Retinal pigment epithelial cell (primary cell): ENCODE measurements at places on chromosomes 13 and 19.
A peak's percentile ranks its signal among the peaks of the same experiment; 100 is the strongest.

DNA sequence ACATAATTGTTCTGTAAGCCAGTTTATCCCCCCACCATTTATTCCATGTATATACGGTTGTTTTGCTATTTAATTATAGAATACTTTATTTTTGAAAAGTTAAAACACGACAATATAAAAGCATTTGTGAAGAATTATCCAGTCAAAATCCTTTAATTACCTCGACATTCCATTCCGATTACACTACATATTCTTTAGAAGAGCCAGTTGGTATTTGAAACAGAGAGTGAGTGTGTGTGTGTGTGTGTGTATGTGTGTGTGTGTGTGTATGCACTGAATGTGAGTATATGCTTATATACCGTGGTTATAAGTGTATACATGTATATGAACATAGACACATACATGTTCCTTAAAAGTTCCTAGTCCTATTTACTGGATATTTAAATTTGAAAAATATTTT, 87.8 kb upstream of the KLF5 start:
- peak; percentile 74 for DNase-seq

DNA sequence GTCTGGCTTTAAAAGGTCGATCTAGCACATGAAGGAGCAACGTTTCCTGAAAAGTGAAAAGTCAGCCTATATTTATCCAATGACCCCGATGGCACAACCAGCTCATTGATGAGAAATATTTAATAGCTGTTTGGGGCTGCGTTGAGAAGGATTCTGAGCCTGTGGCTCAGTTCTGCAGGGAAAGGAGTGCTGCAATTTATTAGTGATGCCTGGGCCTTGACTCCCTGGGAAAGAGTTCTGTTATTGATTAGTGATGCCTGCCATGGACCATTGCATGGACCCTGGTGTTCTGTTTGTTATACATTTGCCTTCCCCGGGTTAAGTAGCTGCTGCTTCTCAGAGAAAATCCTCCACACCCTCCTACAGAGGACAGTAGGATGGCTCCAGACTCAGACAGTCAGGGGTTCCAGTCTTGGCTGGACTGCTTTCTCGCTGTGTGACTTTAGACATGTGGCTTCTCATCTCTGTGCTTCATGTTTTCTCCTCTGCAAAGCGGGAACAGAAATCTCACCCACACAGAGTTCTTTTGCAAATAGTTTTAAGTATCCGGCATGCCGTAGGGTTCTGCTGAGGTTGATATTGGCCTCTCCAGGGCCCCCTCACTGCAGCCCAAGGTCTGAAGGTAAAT, 17.7 kb upstream of the PTPRS start:
- DNase-seq: no peak

DNA sequence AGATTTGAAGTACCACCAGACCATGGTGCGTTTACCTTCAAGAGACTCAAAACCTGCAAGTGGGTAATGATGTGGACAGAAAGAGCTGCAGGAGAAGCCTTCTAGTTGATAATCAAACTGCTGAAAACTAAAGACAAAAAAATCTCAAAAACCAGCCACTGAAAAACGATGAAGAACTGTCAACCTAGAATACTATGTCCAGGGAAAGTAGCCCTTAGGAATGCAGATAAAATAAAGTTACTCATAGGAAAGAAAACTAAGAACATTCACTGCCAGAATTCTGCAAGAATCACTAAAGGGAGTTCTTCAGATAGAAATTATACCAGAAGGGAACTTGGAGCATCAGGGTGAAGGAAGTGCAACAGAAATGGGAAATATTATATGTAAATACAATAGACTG, 5.3 kb downstream of the ZNF470 start:
- DNase-seq: no peak

- peak; percentile 47 for DNase-seq
Observed at GRCh38 chr13:39451301-39451700, 151.7 kb downstream of the LHFPL6 start.

- DNase-seq: no peak
Observed at GRCh38 chr13:27794921-27795717, 2.8 kb downstream of the GSX1 start.

- DNase-seq: no peak
Observed at GRCh38 chr13:46373623-46374022, 13.4 kb downstream of the RUBCNL start.

DNA sequence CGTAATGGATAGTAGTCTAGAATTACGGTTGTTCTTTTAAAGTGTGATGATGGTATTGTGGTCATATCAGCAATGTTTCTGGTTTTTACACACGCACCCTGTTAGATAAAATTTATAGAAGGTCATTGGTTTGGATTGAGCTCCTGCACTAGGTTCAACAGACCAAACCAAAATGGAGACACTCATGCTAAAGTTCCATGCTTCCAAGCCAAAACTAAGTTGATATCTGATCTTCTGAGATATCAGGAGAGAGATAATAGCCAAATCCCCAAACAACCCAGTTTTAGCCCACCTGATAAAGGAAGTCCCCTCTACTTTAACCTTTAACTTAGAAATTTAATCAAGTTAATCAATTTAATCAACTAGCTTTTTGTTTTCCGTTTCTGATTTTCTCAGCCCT, 1.2 kb downstream of the NOSIP start:
- DNase-seq: no peak

DNA sequence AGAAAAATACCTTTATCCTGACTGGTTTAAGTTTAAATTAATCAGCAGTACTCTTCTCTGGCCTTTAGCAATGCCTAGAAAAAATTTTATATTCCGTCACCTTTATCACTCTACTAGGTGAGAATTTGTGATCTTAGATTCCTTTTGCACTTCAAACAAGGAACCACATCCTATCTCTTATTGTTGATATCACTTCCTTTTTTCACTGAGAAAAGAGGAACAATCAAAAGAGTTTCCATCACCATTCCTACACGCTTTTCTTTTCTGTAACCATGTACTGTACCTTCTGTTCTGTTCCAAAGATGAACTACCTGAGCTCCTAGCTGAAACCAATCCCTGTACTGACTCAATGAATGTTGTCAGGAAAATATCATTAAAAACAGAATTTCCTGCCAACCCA, 1379.0 kb upstream of the MIR17HG start:
- DNase-seq: no peak

DNA sequence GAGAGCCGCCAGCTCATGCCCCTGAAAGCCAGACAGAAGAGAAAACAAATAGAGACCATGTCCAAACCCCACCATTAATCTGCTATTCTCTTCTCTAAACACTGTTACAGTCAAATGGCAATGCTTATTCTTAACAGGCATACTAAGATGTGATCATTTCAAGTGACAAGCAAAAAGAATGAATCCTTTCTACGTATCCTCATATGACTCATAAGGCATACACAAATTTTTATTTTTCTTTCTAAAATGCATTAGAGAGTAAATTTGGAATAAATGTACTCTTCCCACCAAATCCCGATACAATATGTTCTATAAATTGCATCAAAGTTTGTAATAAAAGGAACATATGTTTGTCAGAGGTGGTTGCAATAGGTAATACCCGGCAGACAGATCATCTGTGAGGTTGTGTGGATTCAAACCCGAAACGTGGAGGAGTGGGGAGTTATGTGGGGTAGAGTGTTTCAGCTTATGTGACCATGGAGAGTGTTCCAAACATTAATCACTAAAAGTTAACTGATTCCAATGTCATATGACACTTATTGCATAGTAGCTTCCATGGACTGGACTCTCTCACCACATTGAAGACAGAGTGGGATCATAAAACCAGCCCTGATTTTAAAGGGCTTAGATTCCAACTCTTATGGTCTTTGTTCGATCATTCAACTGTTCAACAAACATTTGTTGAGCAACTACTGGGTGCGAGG, 213.1 kb downstream of the DCLK1 start:
- DNase-seq: no peak

GRCh38 chr13:37596805-37597204, 1.8 kb downstream of the POSTN start:
- no peak for DNase-seq

GRCh38 chr19:926589-927350, 935 bp downstream of the ARID3A start:
- no peak for DNase-seq

DNA sequence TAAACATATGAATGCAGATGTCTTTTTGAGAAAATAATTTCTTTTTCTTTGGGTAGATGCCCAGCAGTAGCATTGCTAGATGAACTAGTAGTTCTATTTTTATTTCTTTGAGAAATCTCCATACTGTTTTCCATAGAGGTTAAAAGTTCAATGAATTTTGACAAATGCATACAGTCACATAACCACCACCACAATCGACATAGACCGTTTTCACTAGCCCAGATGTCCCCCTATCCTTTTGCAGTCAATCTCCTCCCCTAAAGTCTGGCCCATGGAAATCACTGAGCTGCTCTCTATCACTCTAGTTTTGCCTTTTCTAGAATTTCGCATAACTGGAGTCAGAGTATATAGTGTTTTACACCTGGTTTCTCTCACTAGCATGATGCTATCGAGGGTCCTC, 10.8 kb downstream of the FAM216B start:
- no peak for DNase-seq

DNA sequence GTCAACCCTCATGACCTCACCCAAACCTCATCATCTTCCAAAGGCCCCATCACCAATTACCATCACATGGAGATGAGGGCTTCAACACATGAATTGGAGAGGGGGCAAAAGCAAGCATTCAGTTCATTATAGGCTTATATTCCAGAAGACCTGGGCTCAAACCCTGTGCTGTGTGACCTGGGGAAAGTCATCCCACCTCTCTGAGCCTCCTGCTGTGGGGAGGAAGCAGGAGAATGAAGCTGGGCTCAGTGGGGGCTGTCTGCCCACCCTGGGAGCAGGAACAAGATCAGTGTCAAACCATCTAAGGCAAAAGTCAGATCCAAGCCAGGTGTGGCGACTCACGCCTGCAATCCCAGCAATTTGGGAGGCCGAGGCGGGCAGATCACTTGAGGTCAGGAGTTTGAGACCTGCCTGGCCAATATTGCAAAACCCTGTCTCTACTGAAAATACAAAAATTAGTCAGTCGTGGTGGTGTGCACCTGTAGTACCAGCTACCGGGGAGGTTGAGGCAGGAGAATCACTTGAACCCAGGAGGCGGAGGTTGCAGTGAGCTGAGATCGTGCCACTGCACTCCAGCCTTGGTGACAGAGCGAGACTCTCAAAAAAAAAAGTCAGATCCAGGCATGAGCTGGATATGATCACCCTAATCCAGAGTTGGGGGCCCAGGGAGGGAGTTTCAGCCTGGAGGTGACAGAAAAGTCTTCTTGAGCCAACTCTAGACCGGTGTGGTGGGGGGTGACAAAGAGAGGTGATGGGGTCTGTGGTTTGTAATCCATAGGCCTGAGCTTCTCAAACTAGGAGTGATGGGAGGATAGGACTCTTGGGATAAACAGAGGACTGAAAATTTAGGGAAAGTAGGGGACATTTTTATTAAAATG, 1.6 kb upstream of the TPM4 start:
- no peak for DNase-seq

DNA sequence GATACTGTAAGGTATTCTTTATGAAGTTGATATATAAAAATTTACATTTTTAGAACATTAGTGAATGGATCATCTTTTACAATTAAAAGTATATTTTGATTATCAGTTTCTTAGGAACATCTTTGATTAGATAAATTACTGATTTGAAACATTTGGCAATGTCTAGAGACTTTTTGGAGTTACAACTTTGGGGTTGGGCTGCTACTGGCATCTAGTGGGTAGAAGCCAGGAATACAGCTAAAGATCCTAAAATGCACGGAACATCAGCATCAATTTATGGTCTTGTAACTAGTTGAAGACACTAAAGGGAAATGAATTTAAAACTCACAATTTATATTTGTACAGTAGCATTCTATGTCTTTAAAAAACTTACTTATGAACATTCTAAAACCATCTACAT, 19.9 kb downstream of the POMP start:
- DNase-seq: no peak

- no peak for DNase-seq
Observed at GRCh38 chr13:51317262-51317661, 22.2 kb upstream of the SERPINE3 start.

DNA sequence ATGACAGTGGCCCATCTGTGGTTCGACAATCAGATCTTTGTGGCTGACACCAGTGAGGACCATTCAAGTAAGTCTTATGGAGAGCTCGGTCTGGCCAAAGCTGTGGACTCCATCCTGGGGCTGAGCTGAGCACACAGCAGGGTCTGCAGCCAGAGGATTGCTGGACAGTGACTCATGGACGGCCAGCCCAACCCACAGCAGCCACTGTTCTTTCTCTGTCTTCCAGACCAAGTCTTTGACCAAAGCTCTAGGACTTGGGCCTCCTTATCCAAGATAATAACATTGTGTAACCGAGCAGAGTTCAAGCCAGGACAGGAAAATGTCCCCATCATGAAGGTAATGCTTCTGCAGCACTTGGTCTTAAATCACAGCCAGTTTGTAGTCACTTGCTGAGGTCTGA, 12.4 kb downstream of the ATP12A start:
- no peak for DNase-seq

- no peak for DNase-seq
Observed at GRCh38 chr13:51636349-51636890, 52.2 kb downstream of the WDFY2 start.

- no peak for DNase-seq
Observed at GRCh38 chr19:35341565-35342225, 6.0 kb upstream of the FFAR1 start.

DNA sequence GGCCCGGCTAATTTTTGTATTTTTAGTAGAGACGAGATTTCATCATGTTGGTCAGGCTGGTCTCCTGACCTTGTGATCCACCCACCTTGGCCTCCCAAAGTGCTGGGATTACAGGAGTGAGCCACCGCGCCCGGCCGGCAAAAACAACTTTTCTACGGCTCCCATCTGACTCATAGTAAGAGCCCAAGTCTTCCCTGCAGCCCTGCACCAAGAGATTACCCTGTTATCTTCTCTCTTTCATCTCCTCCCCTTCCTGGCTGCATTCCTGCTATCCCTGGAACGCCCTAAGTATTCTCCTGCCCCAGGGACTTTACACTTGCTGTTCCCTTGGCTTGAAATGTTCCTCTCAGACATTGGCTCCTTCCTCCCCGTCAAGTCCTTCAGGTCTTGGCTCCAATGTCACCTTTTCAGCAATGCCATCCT, 6.6 kb downstream of the AP2S1 start:
- no peak for DNase-seq

GRCh38 chr13:84126671-84127171, 244.4 kb upstream of the SLITRK1 start:
- DNase-seq: no peak

- DNase-seq: no peak
Observed at GRCh38 chr19:37059142-37059541, 19.1 kb upstream of the ZNF420 start.

DNA sequence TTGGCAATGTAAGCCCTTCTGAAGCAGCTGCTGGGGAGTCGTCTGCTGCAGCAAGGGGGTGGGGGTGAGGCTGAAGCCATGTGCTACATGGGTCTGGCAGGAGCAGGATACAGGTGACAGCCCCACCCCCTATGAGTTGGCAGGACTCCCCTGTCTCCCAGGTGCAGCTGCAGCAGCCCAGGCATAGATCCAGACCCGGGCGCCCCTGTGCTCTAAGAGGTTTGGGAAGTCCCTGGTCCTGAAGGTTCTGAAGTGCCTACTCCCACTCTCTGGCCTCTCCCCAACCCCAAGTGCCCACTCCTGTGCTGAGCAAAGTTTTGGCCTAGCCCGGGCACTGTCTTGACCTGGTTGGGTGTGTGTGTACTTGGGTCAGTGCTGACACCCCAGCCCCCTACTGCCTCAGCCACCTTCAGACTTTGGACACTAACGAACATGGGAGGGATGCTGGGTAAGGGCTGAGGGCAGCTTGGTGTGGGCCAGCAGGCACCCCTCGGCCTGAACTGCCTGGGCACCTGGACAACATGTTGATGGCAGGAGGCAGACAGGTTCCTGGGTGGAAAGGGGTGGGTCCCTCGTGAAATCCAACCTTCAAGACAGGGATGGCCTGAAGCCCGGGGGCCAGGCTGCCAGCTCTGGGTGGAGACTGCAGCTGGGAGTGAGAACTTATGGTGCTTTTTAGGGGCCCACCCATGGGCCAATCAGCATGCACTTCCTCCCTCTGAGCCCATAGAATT, 54.1 kb upstream of the SLITRK6 start:
- no peak for DNase-seq
